ENCODE measurements at places on chromosomes 3 and 15. TPM values are rescaled to one million over a fixed set of nuclear protein-coding genes. Genes with fewer than 3 reads are reported as not detected.

The ISLR gene
- total RNA-seq: 157 TPM

The MYZAP gene
- 0.18 TPM for total RNA-seq

The CHRFAM7A gene
- total RNA-seq: 0.14 TPM

The RTP4 gene
- 2.0 TPM for total RNA-seq

The PEAK1 gene
- 77.8 TPM for total RNA-seq

The SERINC4 gene
- 0.09 TPM for total RNA-seq

The KLHL24 gene
- total RNA-seq: 66.6 TPM

The TMEM212 gene
- total RNA-seq: not detected

The SAXO2 gene
- total RNA-seq: 0.65 TPM

The TGM4 gene
- total RNA-seq: not detected

The SLC25A20 gene
- 19.5 TPM for total RNA-seq

Data from smooth muscle cell of bladder (primary cell).